ENCODE measurements at places on chromosomes 6 and 20.

GRCh38 chr20:17205084-17205813 lies 21.6 kb upstream of the PCSK2 start:
- DNase-seq = no peak

GRCh38 chr20:10658876-10659632 lies 14.7 kb downstream of the JAG1 start:
- no peak for DNase-seq

GRCh38 chr6:63572747-63573075 lies 431 bp downstream of the LOC128125822 start:
- DNase-seq = no peak

DNA sequence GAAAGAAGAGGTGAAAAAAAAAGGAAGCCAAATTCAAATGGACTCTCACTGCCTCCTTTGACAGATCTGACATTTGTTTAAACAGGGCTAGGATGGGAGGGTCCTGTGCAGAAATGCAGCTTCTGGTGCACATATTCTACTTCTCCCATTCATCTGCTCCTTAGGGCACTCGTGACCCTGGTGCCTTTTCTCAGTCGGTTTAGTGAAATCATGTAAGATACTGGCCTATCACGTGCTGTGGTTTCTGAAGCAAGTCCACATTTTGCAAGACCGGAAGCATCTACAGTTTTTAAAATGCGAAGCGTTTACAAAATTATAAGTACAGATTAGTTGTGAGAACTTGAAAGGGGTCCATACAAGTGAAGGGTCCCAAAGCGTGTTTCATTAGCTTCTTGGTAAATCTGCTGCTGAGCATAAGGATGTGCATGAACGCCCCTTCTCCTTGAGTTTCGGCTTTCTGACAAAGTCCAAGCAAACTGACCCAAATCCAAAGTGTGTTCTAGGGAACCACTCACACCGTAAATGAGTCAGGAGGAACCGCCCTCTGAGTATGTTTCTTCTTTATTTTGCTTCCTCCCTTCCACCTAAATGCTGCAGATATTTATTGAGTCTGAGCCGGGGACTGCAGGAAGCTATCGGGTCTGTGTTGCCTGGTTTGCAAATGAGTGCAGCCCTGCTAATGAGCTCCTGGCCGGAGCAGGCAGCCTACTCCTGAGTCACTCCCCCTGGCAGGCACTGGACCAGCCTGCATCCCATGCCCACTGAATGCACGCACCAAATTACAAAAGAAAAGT lies 323.8 kb upstream of the JARID2 start:
- no peak for DNase-seq

DNA sequence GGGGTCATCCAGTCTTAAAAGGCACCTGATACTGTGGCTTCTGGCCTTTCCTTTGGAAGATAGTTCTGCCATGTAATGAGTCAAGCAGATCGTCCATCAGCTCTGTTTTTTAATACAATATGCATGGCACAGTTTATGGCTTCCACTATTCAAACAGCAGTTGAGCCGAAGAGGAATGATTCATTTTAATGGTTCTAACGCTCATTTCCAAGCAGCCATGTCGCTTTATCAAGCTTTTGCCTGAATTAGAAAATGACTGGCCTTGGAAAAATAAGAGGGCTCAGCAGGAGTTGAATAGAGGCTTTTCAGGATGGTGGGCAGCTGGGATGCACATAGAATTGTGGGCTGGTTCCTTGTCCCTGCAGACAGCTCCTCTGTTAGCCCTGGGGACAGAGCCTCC lies 138.1 kb downstream of the SOBP start:
- DNase-seq = no peak

DNA sequence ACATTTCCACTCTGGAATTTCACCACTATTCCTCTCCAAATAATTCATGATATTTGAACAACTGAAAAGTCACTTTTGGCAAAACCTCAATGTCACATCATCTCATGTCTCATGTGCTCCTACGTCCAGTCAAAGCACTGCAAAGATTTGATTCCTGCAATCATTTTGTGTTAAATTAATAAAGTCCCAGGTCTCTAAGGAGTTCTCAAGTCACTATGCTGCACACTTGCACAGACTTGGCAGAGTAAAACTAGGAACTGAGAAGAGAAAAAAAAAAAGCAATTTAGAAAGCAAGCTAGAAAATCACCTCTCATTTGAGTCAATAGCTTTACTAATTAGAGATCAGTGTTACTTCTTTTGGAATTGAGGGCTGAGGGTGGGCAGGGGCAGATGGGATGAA lies 11.2 kb downstream of the TBX18 start:
- DNase-seq = no peak

DNA sequence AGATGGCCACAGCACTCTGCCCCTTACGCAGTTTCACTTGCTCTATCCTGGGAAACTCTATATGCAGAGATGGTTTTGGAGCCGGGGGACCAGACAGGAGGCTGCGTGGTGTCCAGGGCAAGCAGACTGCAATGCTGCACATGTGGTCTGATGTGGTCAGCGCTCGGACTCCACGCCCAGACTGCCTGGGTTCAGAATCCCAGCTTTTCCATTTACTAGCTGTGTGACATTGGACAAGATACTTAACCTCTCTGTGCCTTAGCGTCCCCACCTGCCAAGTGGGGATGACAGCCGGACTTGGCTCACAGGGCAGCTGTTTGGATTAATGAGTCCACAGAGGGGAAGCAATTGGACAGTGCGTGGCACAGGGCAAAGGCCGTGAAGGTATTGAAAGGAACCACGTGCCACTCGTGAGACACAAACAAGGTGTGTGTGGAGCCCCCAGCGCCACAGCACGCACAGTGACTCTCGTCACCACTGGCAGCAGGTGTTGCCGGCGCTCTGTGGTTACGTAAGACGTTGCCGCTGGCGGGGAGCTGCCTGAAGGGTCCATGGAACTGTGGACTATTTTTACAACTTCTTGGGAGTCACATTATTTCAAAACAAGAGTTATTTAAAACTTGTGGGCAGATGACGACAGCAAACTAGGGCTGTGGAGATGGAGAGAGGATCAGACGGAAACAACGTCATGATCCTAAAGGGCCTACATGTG lies 201.4 kb downstream of the PREX1 start:
- DNase-seq = no peak

Data from DMS 273 treated with DMSO at 0.1 percent for 48 hours (cell line).